ENCODE measurements at places on chromosomes 13 and 19.

DNA sequence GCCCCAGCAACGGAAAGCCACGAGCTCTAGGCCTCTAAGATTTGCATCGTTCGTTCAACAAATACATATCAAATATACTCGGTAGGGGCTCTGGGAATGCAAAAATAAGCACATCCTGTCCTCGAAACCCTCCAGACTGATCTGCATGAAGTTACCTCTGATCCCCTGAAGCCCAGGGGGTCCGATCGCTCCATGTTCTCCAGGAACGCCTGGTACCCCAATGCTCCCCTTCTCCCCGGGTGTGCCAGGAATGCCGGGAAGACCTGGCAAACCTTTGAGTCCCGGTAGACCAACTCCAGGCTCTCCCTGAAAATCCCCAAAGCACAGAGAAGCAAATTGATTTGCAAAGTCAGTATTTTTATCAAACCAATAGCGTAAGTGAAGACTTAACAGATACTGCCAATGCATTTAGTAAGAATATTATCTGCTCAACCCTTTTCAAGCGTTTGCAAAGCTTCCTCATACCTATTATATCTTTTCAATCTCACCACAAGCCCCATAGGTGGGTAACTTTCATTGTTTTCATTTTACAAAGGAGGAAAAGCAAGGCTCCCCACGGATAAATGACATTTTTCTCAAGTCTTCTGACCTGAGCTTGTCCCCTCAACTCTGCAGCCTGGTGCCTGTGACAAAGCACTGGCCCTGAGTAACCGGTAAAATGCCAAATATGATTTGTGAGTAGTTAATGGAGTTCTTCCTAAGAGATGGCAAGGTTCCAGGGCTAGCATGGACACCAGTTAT lies 127.7 kb downstream of the COL4A1 start:
- no peak for DNase-seq

DNA sequence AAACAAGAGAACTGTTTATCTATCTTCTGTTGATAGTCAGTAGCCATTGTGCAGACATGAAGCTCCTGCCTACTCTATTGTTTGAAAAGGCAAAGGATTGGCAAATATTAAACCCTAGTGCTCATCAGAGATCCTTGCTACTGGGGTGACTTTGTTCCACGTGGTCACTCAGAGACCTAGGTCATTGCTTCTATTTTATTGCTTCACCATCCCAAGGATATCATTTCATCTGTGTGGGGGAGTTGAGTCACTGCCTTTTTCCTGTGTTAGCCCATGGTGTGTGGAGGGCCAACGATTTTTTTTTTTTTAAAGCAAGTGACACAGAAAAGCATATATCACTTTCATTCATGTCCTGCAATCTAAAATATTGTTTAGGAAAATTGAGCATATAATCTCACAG lies 254.1 kb upstream of the RXFP2 start:
- DNase-seq = no peak

- no peak for DNase-seq
These were observed 28.5 kb upstream of the ASF1B start for GRCh38 chr19:14164724-14165493.

- DNase-seq = no peak
These were observed 73.2 kb downstream of the DIAPH3 start for GRCh38 chr13:60090574-60090973.

DNA sequence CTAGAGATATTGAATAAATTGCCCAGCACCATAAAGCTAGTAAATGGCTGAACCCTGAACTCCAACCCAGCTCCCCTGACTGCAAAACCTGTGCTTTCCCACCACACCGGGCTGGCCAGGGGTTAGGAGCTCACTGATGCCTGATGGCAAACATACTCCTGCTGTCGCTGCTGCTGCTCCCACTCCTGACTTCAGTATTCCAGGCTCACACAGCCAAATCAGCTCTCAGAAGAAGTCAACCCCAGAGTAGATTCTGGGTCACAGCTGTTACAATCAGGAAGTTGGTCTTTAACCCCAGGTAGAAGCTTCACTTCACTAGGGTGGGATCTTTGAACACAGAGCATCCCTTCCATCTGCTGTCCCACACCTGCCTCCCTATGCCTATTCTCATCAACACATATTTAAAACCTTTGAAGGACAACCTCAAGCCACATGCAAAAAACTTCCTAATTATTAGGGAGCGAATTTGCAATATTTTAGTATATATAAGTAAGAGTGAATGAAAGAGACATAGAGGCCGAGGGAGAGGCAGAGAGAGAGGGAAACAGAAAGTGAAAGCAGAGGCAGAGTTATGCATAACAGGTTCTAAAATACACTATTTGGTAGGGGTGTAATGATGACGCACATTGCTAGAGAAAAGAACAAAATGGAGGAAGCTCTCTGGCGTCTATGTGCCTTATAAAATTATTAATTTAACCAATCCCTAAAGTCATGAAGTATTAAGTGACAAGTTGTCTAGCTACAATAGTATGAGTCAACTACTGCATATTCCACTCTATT lies 99.4 kb upstream of the SERP2 start:
- peak; percentile 20 for DNase-seq

- peak; percentile 23 for DNase-seq
These were observed 13.2 kb upstream of the CREB3L3 start for GRCh38 chr19:4140237-4140711.

- no peak for DNase-seq
These were observed 789.9 kb downstream of the UQCRFS1 start for GRCh38 chr19:28422791-28423650.

DNA sequence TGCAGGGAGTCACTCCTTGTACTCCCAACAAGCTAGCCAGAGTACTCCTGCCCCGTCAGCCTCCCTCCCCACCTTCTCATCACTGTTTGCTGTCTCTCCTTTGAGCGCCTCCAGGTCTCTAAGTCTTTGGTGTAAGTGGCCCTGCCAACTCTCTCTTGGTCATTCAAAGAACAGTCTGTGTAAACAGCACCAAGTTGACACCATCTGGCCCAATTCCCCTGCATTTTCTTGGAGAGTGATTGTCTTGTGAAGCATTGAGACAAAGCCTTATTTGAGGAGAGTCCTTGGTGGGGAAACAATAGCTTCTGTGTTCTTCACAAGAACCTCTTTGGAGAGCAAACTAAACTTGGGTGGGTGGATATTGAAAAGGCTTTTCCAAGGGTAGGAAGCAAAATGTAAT lies 114.6 kb upstream of the RNF113B start:
- DNase-seq = no peak

DNA sequence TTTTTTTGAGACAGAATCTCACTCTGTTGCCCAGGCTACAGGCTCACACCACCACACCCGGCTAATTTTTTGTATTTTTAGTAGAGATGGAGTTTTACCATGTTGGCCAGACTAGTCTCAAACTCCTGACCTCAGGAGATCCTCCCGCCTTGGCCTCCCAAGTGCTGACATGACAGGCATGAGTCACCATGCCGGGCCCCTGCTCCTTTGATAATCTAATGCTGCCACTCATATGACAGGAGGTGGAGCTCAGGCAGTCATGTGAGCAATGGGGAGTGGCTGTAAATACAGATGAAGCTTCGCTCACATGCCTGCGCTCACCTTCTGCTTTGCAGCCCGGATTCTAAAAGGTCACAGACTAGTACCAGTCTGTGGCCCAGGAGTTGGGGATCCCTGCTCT lies 25.1 kb downstream of the ARHGEF18 start:
- no peak for DNase-seq

GRCh38 chr19:1252221-1252820 lies 3.9 kb downstream of the MIDN start:
- DNase-seq = no peak

- no peak for DNase-seq
These were observed 57.0 kb downstream of the PCDH20 start for GRCh38 chr13:61358599-61358998.

DNA sequence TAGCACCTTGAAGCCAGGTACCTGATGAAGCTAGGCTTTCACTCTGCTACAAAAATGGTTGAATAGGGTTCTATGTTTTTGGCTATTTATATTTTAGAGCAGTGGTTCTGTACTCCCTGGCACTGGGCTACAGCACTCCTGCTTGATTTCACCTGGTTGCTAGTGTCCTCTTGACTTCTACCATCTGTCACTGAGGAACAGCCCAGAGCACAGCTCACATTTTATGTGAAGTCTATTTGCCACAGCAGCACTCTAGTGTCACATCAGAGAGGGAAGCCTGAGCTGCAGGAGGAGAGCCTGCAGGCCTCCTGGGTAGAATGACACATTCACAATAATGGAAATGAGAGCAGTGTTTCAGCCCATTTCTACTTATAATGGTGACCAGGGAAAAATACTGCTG lies 184.2 kb downstream of the ZNF486 start:
- no peak for DNase-seq

GRCh38 chr19:3880471-3881271 lies at the start of gene ATCAY:
Gene ATCAY (plus strand): TSS chr19:3880685. CDS start chr19:3885768, 5,083 bp downstream.
- peak; percentile 48 for DNase-seq

- DNase-seq = peak; percentile 93
These were observed 1.4 kb upstream of the CCDC97 start for GRCh38 chr19:41308450-41309179.

DNA sequence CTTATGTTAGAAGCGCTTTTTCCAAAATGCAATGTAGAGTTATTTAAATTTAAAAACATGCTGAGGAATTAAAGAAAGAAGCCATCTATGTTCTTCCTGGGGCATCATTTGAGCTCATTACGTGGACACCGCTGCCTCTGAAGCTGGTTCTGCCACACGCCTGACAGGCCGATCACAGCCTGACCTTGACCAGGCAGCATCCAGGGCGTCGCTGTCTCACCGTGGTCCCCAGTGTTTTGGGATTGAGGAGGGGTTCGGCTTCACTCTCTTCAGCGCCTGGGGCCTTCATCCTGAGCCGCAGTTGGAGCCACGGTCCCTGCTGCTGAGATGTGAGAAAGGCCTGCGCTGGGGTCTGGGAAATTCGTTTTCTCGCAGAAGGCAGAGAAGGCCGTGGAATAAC lies 64.0 kb downstream of the ATP11A start:
- DNase-seq = no peak

- no peak for DNase-seq
These were observed 176.9 kb downstream of the KDM4B start for GRCh38 chr19:5145521-5146511.

DNA sequence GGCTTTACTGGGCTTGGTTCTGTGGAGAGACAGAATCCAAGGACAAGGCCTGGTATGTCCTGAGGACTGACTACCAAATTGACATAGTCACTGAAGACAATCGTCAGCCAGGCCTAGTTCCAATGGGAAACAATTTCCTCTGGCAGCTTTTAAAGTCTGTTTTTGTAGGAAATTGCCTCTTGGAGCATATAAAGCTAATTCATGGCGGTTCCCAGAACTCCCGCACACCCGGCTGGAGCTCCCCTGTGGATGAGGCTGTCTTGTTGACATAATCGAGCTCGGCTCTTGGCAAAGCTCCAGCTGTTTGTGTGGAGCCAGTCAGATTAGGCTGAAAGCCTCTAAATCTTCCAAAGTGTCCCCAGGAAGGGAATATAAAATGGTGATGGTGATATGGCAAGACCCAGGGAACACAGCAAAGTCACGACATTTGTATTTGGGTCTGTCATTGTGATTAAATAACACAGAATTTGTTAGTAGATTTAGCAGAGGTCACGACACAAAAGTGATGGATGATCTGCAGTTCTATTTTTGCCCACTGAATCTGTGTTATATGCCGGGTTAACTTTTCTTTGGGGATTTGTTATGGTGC lies 395.0 kb downstream of the PCDH9 start:
- peak; percentile 95 for DNase-seq

- DNase-seq = no peak
These were observed 2.0 kb downstream of the KLF2 start for GRCh38 chr19:16326401-16327168.

- DNase-seq = no peak
These were observed 201.3 kb downstream of the SLITRK6 start for GRCh38 chr13:85597790-85598500.

- DNase-seq = no peak
These were observed 786.2 kb downstream of the SLITRK6 start for GRCh38 chr13:85013006-85013405.

DNA sequence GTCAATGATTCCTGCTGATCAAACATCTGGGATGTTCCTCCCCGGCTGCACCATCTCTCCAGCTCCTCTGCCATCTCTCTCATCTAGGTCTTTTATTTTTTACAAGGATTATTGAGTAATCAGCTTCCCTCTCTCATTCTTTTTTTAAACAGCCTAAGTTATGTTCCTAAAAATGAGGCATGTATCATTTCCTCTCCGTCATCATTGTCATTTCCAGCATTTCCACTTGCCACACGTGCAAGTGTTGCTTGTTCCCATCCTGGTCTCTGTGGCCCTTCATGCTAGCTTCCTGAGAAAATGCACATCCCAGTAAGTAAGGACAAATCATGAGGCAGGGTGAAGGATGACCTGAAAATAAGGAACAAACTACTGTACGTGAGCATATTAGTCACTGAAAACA lies 102.7 kb upstream of the POSTN start:
- DNase-seq = no peak

GRCh38 chr19:2244486-2244885 lies 4.6 kb upstream of the AMH start:
- no peak for DNase-seq

DNA sequence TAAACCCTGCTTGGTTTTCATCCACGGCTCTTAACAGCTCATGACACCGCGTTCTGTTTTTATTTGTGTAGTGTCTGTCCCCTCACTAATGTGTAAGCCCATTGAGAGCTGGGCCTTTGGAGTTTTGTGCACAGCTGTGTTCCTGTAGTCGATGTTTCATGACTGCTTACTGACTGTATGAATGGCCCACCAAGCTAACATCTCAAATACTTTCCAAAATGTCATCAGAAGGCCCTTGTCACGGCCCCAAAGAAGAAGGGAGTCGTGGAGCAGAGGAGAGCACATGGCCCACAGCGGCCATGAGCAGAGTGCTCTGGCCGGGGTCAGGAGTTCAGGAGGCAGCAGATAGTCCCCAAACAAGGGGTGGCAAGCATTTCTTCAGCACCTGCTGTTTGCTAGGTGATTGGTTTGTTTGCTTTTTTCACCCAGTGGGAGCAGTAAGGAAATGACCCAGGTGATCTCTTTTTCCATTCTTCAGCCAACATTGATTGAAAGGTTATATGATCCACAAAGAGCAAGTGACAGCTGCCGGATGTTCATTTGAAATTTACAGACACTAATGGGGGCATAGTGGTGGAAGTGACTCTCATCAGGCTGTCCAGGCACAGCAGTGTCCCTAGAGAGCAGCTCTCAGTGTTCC lies 315.2 kb downstream of the ATP8A2 start:
- no peak for DNase-seq

GRCh38 chr13:19713186-19713965 lies 69.4 kb downstream of the PSPC1 start:
- no peak for DNase-seq

- DNase-seq = no peak
These were observed 686 bp downstream of the SETDB2 start for GRCh38 chr13:49444524-49445395.

- no peak for DNase-seq
These were observed 6.0 kb upstream of the TEX30 start for GRCh38 chr13:102779436-102780159.

- no peak for DNase-seq
These were observed 97.4 kb downstream of the ZDHHC20 start for GRCh38 chr13:21361706-21362105.
